ENCODE measurements at places on chromosomes 5 and 9.

DNA sequence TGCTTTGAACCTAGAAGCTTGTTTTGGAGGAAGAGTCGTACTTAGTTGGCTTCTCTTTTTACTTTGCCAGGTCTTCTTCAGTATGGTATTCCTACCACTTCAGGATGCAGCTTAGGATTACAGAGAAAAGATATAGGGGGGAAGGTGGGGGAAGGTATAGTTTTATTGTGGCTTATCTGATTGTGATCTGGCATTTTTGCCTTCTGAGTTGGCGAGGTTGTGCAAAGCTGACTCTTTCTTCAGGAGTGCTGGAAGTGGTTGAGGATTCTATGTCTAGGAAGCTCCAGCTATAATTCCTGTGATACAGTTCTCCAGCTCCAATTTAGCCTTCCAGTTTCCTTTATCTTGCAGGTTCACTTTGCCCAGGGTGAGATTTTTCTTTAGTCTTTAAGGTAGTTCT, 7.0 kb downstream of the CDC42SE2 start:
- no peak overlapping the region for H3K4me3 ChIP-seq
- H3K27ac ChIP-seq = no peak overlapping the region
- no peak for DNase-seq

DNA sequence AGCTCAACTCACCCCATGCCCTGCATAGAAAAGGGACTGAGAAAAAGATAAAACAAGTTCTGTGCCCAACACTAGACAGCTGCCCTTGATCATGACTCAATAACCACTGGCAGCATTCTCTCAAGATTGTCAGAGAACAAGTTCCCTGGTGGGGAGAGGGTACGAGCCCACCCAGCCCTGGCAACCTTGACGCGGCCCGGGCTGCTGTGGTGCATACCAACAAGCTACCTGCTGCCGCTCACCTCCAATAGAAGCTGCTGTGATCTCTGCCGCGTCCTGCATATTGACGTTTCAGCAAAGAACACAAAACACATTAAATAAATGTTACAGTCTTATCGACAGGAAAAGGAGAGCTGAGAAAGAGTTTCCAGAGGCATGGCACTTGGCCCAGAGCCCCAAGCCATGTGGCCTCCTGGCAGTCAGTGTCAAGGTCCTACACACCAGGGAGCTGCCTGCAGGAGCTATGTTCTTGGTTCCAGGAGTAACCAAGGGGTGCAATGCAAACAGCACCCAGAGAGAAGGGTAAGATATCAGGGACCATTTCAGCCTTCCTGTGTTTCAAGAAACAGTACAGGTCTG, 28.3 kb downstream of the WHRN start:
- DNase-seq = no peak
- no peaks in the 10 kb centered on the region for H3K4me1 ChIP-seq

DNA sequence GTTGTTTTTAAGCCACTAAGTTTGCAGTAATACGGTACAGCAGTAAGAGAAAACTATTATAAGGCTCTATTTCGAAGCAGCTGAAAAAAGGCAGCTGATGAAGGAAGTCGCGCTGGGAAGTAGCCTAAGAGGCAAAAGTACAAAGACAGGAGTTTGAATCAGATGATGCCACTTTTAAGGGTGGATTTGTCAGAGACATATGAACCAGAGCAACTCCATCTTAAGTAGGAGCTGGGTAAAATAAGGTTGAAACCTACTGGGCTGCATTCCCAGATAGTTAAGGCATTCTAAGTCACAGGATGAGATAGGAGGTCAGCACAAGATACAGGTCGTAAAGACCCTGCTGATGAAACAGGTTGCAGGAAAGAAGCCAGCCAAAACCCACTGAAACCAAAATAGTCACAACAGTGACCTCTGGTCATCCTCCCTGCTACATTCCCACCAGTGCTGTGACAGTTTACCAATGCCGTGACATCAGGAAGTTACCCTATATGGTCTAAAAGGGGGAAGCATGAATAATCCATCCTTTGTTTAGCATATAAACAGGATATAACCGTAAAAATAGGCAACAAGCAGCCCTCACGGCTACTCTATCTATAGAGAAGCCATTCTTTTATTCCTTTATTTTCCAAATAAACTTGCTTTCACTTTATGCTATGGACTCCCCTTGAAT, 91.8 kb upstream of the PRSS3 start:
- no peak overlapping the region for H3K27ac ChIP-seq
- no peak overlapping the region for H3K4me3 ChIP-seq
- no peaks in the 10 kb centered on the region for H3K36me3 ChIP-seq
- H3K27me3 ChIP-seq = no peaks in the 10 kb centered on the region
- no peaks in the 10 kb centered on the region for H3K4me1 ChIP-seq

GRCh38 chr9:4397917-4398316, 92.4 kb upstream of the SLC1A1 start:
- H3K4me3 ChIP-seq = no peak overlapping the region
- no peaks in the 10 kb centered on the region for H3K36me3 ChIP-seq
- H3K27me3 ChIP-seq = no peaks in the 10 kb centered on the region
